ENCODE measurements at places on chromosomes 6 and 20. TPM values are rescaled to one million over a fixed set of nuclear protein-coding genes. Genes with fewer than 3 reads are reported as not detected.

Gene SIGLEC1
- 7.5 TPM for total RNA-seq

Gene MICAL1
- total RNA-seq = 4.2 TPM

Gene CNR1
- 0.67 TPM for total RNA-seq

Gene DDO
- total RNA-seq = 4.9 TPM

Measured in liver (tissue), 10 donors.